ENCODE measurements at places on chromosomes 3 and 15.

DNA sequence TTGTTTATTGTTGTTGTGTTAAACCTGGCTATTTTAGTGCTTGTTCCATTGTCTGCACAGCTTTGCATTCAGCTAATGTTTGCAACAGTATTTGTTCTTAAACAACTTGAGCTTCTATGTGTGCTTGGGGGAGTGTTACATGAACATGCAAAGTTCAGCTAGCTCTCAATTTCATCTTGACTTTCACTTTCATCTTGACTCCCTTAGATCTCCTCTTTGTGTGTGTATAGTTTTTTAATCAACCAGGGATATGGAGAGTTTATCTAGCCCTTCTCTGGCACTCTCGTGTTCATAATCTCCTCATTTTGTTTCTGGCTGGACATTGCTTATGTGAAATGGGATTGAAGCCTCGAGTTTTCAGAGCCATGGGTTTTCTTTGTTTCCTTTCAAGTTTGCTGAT is 212.4 kb upstream of the ZBTB20 start:
- H3K4me3 ChIP-seq, result no peak overlapping the region
- H3K27me3 ChIP-seq, result peaks cover 7% of the 10 kb centered on the region
- DNase-seq, result no peak
- H3K36me3 ChIP-seq, result no peaks in the 10 kb centered on the region

GRCh38 chr3:28726840-28727239 is 378.2 kb upstream of the AZI2 start:
- no peak overlapping the region for H3K27ac ChIP-seq
- H3K36me3 ChIP-seq, result no peaks in the 10 kb centered on the region
- no peak overlapping the region for H3K4me3 ChIP-seq
- H3K4me1 ChIP-seq, result no peaks in the 10 kb centered on the region
- no peaks in the 10 kb centered on the region for H3K27me3 ChIP-seq

- peaks cover 6% of the 10 kb centered on the region for H3K27me3 ChIP-seq
- H3K36me3 ChIP-seq, result peaks cover 4% of the 10 kb centered on the region
- no peak overlapping the region for H3K4me3 ChIP-seq
- DNase-seq, result no peak
- H3K4me1 ChIP-seq, result peaks cover 6% of the 10 kb centered on the region
- H3K27ac ChIP-seq, result no peak overlapping the region
These were observed 494.6 kb downstream of the NTRK3 start for GRCh38 chr15:87761736-87762509.

GRCh38 chr3:128950223-128950938 is 43.5 kb downstream of the CFAP92 start:
- no peak overlapping the region for H3K27ac ChIP-seq
- no peaks in the 10 kb centered on the region for H3K27me3 ChIP-seq
- no peaks in the 10 kb centered on the region for H3K36me3 ChIP-seq
- H3K4me1 ChIP-seq, result no peaks in the 10 kb centered on the region
- no peak for DNase-seq
- no peak overlapping the region for H3K4me3 ChIP-seq

DNA sequence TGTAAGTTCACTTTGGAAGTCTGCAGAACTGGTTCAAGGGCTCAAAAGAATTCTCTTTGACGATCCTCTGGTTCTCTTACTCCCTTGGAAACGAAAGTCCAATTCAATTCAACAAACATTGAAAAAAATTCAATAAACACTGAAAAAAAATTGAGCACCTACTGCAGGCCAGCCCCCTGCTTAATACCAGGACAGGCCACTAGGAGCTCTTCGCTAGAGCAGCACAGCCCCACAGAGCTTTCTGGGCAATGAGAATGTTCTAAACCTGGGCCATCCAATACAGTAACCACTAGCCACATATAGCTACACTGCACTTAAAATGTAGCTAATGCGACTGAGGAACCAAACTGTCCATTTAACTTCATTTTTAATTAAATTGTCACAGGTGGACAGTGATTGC is 50.4 kb upstream of the DCLK3 start:
- H3K27me3 ChIP-seq, result no peaks in the 10 kb centered on the region
- H3K4me1 ChIP-seq, result peaks cover 1% of the 10 kb centered on the region
- no peaks in the 10 kb centered on the region for H3K36me3 ChIP-seq
- H3K27ac ChIP-seq, result no peak overlapping the region
- no peak for DNase-seq
- no peak overlapping the region for H3K4me3 ChIP-seq

- peaks cover 3% of the 10 kb centered on the region for H3K4me1 ChIP-seq
- H3K27me3 ChIP-seq, result peaks cover 10% of the 10 kb centered on the region
These were observed 90.7 kb upstream of the RGMA start for GRCh38 chr15:93179700-93180102.

DNA sequence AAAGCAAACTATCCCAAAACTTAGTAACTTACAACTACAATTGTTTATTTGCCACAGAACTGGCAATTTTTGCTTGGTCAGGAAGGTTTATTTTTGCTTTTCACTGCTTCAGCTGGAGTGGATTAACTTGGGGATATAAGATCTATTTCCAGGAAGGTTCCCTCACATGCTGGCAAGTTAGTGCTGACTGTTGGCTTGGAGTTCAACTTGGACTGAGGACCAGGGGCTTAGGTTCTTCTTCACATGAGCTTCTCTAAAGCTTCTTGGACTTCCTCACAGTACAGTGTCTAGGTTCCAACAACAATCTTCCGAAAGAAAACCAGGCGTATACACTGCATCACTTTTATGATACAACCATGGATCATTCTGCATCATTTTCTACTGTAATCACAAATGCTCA is 264.4 kb downstream of the CHL1 start:
- H3K4me3 ChIP-seq, result no peak overlapping the region
- DNase-seq, result no peak
- no peak overlapping the region for H3K27ac ChIP-seq
- H3K27me3 ChIP-seq, result no peaks in the 10 kb centered on the region
- H3K36me3 ChIP-seq, result no peaks in the 10 kb centered on the region

GRCh38 chr3:184314700-184315542 is 515 bp downstream of the EIF4G1 start:
- H3K4me1 ChIP-seq, result peaks cover 31% of the 10 kb centered on the region
- H3K27me3 ChIP-seq, result no peaks in the 10 kb centered on the region
- peaks cover 46% of the 10 kb centered on the region for H3K36me3 ChIP-seq

DNA sequence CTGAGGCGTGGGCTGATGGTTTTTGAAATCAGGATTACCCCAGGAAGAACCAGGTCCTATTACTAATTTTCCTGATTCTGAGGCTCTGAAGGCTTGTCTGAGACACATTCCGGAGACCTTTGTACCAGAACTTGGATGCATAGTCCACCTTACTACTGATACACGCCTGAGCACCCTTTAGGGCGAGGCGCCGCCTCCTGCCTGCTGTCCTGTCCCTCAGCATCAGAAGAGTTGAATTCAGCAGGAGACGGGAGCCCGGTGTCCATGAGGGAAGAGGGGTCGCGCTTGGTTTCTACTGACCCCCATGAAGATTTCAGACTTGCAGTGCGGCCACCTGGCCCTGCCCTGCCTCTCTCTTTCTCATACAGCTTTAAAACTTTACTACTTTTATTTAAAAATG is 49.9 kb downstream of the KLF13 start:
- H3K27me3 ChIP-seq, result no peaks in the 10 kb centered on the region
- no peak for DNase-seq
- peaks cover 45% of the 10 kb centered on the region for H3K4me1 ChIP-seq
- peaks cover 100% of the 10 kb centered on the region for H3K36me3 ChIP-seq

DNA sequence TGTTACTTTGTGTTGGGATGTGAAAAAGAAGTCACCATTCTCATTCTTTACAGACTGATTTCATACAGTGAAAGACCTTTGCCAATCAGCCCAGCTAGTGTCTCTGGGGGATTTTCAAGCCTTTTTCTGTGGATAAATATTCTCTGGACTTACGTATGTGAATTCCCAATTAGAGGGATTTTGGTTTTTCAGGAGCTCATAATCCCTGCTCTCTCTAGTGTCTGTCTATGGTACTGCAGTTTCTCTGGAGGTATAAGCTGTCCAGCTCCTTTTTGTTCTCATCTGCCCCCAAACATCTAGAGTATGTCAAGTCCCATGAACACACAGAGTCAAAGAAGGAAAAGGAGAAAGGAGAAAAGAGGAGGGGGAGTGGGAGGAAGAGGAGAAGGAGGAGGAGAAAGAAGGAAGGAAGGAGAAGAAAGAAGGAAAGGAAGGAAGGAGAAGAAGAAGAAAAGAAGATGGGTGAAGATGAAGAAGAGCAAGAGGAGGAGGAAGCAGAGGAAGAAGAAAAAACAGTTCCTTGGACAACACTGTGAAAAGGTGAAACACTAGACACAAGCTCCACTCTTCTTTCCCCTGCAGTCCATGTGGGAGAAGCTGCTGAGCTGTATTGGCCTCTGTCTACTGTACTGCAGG is 218.6 kb downstream of the GREM1 start:
- H3K27me3 ChIP-seq, result no peaks in the 10 kb centered on the region
- H3K27ac ChIP-seq, result no peak overlapping the region
- DNase-seq, result no peak
- H3K36me3 ChIP-seq, result no peaks in the 10 kb centered on the region
- H3K4me1 ChIP-seq, result no peaks in the 10 kb centered on the region

GRCh38 chr3:171829841-171830517 is 13.2 kb upstream of the TMEM212 start:
- no peak overlapping the region for H3K27ac ChIP-seq
- no peaks in the 10 kb centered on the region for H3K4me1 ChIP-seq
- H3K27me3 ChIP-seq, result no peaks in the 10 kb centered on the region
- DNase-seq, result no peak
- H3K36me3 ChIP-seq, result peaks cover 6% of the 10 kb centered on the region

- no peaks in the 10 kb centered on the region for H3K27me3 ChIP-seq
- no peaks in the 10 kb centered on the region for H3K36me3 ChIP-seq
- peak overlapping the region; percentile 18 for H3K4me3 ChIP-seq
- H3K27ac ChIP-seq, result peak overlapping the region; percentile 13
- DNase-seq, result peak; percentile 14
These were observed 51.0 kb upstream of the ATOSA start for GRCh38 chr15:52730173-52730572.

- H3K36me3 ChIP-seq, result peaks cover 3% of the 10 kb centered on the region
- H3K4me3 ChIP-seq, result no peak overlapping the region
- no peak for DNase-seq
- no peak overlapping the region for H3K27ac ChIP-seq
- H3K27me3 ChIP-seq, result peaks cover 11% of the 10 kb centered on the region
These were observed 62.7 kb downstream of the SSUH2 start for GRCh38 chr3:8581806-8582445.

GRCh38 chr3:37535526-37536432 is 325.9 kb upstream of the CTDSPL start:
- H3K4me3 ChIP-seq, result no peak overlapping the region
- no peak overlapping the region for H3K27ac ChIP-seq
- H3K27me3 ChIP-seq, result peaks cover 23% of the 10 kb centered on the region
- no peaks in the 10 kb centered on the region for H3K36me3 ChIP-seq

DNA sequence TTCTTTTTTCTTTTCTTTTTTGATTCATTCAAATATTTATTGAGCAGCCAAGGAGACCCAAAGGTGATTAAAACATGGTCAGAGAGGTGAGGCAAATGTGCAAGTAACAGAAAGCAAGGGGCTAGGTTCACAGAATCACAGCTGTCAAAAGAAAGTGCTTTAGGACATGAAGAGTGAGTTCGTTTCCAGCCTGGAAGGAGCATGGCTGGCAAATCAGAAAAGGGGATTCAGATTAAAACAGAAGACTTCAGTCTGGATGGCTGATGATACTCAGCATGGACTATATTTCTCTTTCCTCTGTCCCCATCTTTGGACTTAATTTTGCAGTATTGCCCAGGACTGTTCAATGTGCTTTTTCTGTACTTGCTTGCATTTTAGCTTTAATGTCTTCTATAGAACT is 151.2 kb downstream of the NR1D2 start:
- no peaks in the 10 kb centered on the region for H3K4me1 ChIP-seq
- no peak overlapping the region for H3K27ac ChIP-seq
- no peaks in the 10 kb centered on the region for H3K36me3 ChIP-seq
- no peak overlapping the region for H3K4me3 ChIP-seq
- no peak for DNase-seq

DNA sequence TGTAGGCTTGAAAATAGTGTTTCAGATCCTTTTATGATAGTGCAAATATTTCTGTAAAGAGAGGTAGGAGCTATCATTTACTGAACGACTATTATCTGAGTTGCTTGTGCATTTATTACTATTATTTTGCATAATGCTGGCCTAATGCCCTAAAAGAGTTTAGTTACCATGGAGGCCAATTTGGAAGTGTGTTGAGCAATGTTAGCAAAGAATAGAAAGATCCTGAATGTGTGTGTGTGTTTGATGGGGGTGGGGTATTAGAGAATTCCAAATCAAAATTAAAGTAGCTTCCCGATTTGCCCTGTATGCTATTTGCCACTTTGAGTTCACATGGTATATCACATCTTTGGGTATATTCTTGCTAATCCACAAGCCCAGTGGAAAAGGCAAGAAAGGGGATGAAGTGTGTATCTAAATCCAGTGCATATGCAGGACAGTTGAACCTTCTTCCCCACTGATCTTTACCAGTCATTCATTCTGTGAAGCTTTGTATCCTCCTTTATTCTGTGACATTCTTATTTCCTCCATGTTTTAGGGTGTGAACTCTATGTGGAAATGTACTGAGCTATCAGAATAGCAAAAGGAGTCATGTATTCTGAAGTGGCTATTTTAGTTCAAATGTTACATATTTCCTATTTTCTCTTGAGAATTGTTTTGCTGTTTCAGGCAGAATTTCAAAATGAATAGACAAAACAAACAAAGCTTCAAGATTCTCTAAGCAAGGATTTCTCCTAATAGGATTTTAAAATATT is 45.7 kb upstream of the PLSCR5 start:
- H3K27me3 ChIP-seq, result no peaks in the 10 kb centered on the region
- H3K27ac ChIP-seq, result no peak overlapping the region
- no peaks in the 10 kb centered on the region for H3K4me1 ChIP-seq
- no peaks in the 10 kb centered on the region for H3K36me3 ChIP-seq
- H3K4me3 ChIP-seq, result no peak overlapping the region
- no peak for DNase-seq

DNA sequence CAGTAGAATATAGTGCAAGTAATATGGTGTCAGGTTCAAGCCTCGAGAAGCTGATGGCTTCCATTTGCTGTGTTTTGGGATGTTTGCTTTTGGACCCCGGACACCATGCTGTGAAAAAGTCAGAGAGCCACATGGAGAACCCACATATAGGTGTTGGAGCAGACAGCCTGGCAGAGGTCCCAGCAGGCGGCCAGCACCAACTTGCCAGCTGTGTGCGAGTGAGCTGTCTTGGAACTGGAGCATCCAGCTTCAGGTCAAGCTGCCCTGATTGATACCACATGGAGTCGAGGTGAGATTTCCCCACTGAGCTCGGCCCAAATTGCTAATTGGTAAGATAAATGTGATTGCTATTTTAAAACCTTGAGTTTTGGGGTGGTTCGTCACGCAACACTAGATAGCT is 185.7 kb upstream of the TBL1XR1 start:
- H3K4me1 ChIP-seq, result peaks cover 5% of the 10 kb centered on the region
- no peak for DNase-seq
- H3K27ac ChIP-seq, result no peak overlapping the region
- H3K36me3 ChIP-seq, result no peaks in the 10 kb centered on the region
- no peak overlapping the region for H3K4me3 ChIP-seq

DNA sequence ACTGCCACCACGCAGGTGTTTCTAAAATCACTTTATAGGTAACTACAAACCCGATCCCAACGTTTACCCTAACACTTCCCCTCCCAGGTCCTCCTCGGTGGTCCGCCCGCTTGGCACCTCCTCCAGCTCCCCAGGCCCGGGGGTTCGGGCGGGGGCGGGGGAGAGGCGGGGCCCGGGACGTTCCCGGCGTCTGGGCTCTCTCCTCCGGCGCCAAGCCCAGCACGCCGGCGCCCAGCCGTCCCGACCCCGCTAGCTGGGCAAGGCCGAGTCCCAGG is 562 bp downstream of the CGGBP1 start:
- H3K4me3 ChIP-seq, result peak overlapping the region; percentile 93
- peak overlapping the region; percentile 94 for H3K27ac ChIP-seq
- no peak for DNase-seq
- peaks cover 55% of the 10 kb centered on the region for H3K36me3 ChIP-seq

Data from effector memory CD8-positive, alpha-beta T cell (primary cell).